ENCODE measurements at places on chromosomes 16 and 17. TPM values are rescaled to one million over a fixed set of nuclear protein-coding genes. Genes with fewer than 3 reads are reported as not detected.

Gene KRT27
- not detected for total RNA-seq

Gene STX8
- total RNA-seq, result 62.4 TPM

Gene ACSM5
- total RNA-seq, result 0.16 TPM

Gene CHP2
- not detected for total RNA-seq

Gene PRR35
- not detected for total RNA-seq

Gene ZDHHC1
- total RNA-seq, result 9.7 TPM

Gene SRSF2
- 239 TPM for total RNA-seq

Gene GLOD4
- total RNA-seq, result 33.5 TPM

Gene CCDC182
- total RNA-seq, result not detected

Gene AOC3
- total RNA-seq, result 1.5 TPM

Gene TCAP
- under 0.01 TPM for total RNA-seq

Gene CACNG4
- total RNA-seq, result 0.26 TPM

Gene C16orf96
- not detected for total RNA-seq

Gene C16orf54
- total RNA-seq, result not detected

Gene CES4A
- 0.65 TPM for total RNA-seq

Gene HOXB7
- 13.2 TPM for total RNA-seq
